ENCODE measurements at places on chromosomes 13 and 19.

DNA sequence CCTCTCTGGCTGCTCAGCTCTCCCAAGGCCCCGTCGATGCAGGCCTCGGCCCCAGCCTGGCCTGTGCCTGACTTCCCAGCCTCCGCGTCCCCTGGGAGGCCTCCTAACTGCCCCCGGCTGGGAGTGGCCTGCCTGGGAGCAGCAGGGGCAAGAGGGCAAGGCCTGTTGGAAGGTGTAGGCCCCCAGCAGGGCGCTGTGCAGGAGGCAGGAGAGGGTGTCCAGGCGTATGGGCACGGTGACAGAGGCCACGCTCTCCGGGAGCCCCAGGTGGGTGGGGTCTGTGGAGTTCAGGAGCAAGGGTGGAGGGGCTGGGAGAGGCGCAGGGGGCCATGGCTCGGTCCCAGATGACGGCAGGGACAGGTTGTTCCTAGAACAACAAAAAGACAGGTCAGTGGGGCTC is 1.2 kb downstream of the C19orf84 start:
- DNase-seq, result no peak

DNA sequence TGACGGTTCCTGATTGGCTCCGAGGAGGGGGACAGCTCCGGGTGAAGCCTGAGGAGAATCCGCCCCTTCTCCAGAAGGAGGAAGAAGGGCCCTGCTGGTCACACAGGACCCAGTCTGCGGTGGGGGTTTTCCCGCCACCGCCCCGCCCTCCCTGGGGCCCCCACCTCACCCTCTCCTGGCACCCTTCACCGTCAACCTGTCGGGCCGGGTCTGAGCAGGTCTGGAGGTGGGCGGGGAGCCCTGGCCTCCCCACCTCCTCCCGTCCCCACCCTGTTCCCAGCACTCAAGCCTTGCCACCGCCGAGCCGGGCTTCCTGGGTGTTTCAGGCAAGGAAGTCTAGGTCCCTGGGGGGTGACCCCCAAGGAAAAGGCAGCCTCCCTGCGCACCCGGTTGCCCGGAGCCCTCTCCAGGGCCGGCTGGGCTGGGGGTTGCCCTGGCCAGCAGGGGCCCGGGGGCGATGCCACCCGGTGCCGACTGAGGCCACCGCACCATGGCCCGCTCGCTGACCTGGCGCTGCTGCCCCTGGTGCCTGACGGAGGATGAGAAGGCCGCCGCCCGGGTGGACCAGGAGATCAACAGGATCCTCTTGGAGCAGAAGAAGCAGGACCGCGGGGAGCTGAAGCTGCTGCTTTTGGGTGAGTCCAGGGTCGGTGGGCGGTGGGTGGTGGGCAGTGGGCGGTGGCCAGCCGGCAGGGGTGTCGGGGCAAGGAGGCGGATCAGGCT is at the start of gene GNA15:
Gene GNA15, plus strand, starts transcription at position 73 of the 723 bp plus-strand sequence. Its CDS starts 418 bp downstream, at position 491.
- DNase-seq, result no peak

DNA sequence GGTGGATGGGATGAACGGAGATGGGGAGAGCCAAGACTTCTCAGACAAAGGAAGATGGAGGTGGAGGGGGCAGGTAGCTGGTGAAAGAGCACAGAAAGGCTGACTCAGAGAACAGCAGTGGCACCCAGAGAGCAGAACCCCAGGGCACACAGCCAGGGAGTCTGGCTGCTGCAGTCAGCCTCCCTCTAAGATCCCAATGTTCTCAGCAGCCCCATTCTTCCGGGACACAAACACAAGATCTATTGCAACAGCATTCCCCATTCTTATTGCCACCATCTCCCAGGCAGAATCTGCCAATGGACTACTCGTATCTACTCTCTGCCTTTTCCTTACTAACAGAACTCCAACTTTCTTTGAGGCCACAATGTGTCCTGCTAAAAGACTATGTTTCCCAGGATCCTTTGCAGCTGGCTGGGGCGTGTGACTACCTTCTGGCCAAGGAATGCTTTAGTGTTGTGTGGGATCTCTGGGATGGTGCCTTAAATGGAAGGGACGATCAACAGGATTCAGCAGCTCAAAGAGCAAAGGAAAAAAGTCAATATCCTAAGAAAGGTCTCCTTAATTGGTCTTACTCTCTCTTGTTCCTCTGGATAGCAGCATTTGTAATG is 7.5 kb downstream of the THAP8 start:
- DNase-seq, result no peak

DNA sequence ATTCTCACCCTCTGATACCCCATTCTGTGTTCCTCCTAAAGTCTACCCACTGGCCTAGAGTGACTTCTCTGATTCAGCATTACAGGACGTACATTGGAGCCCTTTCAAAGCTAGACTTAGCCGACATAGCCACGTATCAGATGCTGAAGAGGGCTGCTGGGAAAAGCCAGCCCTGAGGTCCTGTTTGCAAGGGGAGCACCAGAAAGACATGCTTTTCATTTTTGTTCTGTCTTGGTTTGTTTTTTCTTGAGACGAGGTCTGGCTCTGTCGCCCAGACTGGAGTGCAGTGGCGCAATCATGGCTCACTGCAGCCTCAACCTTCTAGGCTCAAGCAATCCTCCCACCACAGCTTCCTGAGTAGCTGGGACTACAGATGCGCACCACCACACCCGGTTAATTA is 6.3 kb upstream of the ZSWIM4 start:
- no peak for DNase-seq

DNA sequence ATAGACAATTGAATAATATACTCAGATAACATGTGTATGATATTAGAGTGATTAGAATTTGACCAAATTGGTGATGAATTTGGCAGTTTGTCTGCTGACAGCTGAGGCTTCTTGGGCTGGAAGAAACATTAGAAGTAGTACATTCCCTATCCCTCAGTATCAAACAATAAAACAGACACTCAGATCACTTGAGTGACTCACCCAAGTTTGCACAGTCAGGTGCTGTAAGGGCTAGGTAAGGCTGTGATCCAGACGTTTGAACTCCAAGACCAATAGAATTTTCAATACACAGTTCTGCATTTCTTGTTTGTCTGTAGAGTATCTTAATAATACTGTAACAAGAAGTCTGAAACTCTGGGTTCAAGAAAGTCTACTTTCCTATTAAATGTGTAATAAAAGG is 223.5 kb downstream of the POSTN start:
- no peak for DNase-seq

GRCh38 chr13:27432611-27433210 is 8.3 kb downstream of the GTF3A start:
- DNase-seq, result no peak

GRCh38 chr13:38463048-38463447 is 113.4 kb downstream of the UFM1 start:
- no peak for DNase-seq

DNA sequence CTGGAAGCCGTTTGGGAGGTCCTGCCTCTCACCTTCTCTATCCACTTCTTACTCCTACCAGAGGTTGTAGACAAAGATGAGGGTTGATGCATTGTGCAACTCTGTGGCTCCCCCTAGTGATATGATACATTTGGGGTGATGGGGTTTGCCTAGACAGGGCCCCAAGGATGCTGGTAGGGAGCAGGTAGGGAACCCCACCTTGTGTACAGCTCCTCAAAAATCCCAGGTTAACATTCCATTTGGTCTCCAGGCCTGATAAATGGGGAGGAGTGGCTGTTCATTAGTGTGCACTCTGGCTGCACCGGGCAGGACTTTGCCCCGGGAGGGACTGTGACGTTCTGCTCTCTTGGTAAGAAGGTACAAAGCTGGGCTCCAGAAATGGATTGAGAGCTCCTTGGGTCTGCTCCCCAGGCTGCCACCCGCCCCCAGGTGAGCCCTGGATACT is 19.2 kb downstream of the SIGLEC8 start:
- DNase-seq, result no peak

DNA sequence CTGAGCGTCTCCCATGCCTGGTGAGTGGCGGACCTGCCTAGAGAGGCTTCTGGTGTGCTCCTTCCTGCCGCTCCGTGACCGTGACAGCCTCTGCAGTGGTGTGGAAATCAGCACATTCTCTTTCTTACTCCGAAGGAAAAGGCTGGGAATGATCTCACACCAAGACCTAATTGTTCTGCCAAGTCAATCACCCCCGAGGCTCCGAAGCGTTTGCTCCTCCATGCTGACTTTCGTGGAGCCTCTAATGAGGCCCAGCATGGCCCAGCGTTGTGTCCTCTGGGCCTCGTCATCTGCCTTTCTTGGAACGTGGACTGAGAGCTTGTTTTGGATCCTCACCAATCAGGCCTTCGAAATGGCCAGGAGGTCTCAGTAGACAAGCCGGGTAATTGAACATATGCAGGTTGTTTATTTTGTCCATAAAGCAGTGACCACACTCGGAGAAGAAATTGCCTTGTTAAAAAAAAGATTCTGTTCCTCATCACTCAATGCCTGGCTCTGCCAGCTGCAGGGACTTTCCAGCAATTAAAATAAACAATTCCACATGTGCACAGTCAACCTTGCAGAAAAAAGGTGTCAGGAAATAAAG is 107.1 kb downstream of the UBL3 start:
- no peak for DNase-seq

- DNase-seq, result no peak
Observed at GRCh38 chr13:97001636-97002035, 7.4 kb upstream of the OXGR1 start.

- DNase-seq, result no peak
Observed at GRCh38 chr13:65125236-65125635, 2104.9 kb downstream of the PCDH9 start.

GRCh38 chr13:45527699-45528462 is 63.1 kb downstream of the COG3 start:
- DNase-seq, result no peak

DNA sequence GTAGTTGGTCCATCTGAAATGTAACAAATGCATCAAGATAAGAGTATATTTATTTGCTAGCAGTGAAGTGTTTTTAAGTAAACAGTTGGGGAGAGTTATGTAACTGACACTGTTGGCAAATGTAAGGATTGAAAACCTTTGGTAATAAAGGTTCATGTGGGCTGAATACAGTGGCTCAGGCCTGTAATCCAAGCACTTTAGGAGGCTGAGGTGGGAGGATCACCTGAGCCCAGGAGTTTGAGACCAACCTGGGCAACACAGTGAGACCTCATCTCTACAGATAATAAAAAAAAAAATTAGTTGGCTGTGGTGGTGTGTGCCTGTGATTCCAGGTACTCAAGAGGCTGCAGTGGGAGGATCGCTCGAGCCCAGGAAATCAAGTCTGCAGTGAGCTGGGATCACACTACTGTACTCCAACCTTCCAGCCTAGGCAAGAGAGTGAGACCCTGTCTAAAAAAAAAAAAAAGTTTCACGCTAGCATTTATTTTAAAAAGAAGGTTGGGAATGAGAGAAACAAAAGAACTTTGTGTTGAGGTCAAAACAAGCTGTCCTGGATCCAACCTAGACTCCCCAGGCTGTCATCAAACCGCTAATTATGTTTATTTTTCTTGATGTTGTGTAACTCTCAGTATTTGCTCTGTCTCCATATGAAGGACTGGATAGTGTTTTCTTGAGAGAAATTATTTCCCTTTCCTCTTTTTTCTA is 20.7 kb downstream of the SETDB2 start:
- DNase-seq, result no peak

- DNase-seq, result no peak
Observed at GRCh38 chr13:76874479-76874878, 11.7 kb downstream of the KCTD12 start.
